ENCODE measurements at places on chromosomes 1 and 21.

GRCh38 chr1:22688466-22688865 is 22.2 kb upstream of the EPHB2 start:
- no peak for DNase-seq

DNA sequence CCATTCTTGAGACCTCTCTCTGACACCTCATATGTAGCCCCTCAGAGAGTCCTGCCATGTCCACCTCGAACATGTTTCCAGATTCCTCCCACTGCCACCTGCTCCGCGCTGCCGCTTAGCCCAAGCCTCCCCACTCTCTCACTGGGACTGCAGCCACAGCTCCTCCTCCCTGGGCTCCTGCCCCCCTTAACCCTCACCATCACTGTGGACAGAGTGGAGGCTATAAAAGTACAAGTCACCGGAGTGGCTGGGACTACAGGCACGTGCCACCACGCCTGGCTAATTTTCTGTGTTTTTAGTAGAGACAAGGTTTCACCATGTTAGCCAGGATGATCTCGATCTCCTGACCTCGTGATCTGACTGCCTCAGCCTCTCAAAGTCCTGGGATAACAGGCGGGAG is 77.0 kb downstream of the VWA5B1 start:
- no peak for DNase-seq

- DNase-seq: peak; percentile 77
Observed at GRCh38 chr1:214864896-214865688, 217.4 kb upstream of the KCNK2 start.

- DNase-seq: no peak
Observed at GRCh38 chr1:179925302-179925701, 29.3 kb upstream of the CEP350 start.

- no peak for DNase-seq
Observed at GRCh38 chr1:53046930-53047329, 15.1 kb upstream of the PODN start.

- DNase-seq: no peak
Observed at GRCh38 chr1:53324728-53325297, 3.1 kb downstream of the LRP8 start.

- no peak for DNase-seq
Observed at GRCh38 chr1:91833946-91834345, 52.0 kb downstream of the TGFBR3 start.

GRCh38 chr21:34790341-34790740 is 121.5 kb downstream of the CLIC6 start:
- DNase-seq: no peak

All from GM04503 (cell line).